ENCODE measurements at places on chromosomes 7 and 10.

- DNase-seq: no peak
These were observed 73.4 kb downstream of the NRBF2 start for GRCh38 chr10:63206576-63206975.

DNA sequence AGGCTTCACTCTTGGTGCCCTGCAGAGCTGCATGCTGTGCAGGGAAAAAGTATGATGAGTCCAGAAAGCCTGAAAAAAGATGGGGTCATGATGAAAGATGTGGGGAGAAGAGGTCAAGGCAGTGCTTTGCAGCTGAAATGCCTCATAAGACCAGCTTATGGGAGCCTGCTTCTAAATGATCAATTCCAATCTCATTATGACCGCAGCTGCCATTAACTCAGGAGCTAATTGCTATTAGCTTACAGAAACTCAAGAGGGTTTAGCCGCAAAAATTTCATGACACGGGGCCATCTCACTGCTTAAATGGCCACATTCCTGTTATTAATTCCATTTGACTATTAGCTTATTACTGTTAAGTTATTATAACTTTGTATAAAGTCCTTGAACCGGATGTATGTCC lies 502.9 kb upstream of the ZMIZ1 start:
- no peak for DNase-seq

- DNase-seq: no peak
These were observed 69.2 kb downstream of the CPVL start for GRCh38 chr7:29077176-29077575.

GRCh38 chr10:72258617-72259016 lies 15.1 kb upstream of the DDIT4 start:
- no peak for DNase-seq

- DNase-seq: no peak
These were observed 112.5 kb upstream of the UNC5B start for GRCh38 chr10:71099731-71100361.

DNA sequence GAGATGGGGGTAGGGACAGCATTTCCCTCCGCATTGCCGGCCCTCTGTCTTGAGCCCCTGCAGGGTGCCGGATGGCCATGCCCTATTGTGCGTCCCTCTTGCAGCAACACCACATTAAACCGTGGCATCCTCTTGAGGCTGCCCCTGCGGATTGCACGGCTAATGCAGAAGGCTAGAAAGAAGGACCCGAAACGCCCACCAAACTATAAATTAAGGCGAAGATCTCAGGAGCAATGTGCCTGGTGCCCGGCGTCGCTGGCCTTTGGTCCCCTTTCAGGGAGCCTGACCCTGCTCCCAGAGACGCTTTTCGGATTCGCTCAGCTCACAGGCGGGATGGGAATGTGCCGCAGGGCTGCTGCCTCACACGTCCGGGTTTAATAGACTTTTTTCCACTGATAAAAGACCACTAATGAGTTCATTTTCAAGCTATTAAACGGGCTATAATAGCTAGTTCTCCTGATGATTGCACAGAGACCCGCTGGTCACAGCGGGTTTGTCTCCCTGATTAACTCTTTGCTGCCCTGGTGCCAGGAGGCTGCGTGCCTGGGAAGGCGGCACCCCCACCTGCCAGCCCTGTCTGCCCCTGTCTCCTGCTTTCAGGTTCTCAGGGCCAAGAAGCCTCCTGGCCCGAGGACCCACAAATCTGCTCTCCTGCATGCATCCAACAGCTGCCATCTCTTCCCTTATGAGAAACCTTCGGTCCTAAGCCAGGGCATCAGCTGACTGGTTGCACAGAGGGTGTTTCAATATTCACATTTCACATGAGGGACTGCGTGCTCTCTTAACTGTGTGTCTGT lies 128.3 kb downstream of the ADARB2 start:
- no peak for DNase-seq

- no peak for DNase-seq
These were observed 1.8 kb upstream of the MICALL2 start for GRCh38 chr7:1460821-1461645.

- DNase-seq: no peak
These were observed at the start of gene LRMDA for GRCh38 chr10:75431180-75432111. Gene LRMDA (plus strand): TSS chr10:75431624.

DNA sequence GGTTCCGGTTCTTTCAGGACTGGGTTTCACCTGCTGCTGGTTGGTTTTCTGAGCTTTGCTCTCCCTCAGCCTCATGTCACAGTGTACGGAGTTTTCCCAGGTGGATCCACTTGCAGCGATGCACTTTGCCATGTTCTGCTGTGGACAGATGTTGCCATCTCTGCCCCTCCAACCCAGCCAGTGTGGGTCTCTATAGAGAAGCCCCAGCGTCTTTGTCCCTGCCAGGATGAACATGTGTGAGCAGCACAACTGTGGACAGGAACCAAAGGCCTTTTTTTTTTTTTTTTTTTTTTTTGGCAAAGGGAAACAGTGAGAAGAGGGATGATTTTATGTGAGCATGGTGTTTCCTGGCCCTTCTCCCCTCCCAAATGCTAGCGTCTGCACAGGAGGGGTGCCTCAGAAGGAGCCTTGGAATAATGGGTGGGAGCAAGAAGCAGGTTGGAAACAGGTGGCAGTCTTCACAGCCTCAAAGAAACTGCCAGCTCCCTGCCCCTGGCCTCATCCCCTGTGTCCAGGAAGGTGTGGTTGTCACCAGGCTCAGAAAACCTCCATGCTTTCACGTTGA lies 106.5 kb downstream of the RPS24 start:
- DNase-seq: no peak

DNA sequence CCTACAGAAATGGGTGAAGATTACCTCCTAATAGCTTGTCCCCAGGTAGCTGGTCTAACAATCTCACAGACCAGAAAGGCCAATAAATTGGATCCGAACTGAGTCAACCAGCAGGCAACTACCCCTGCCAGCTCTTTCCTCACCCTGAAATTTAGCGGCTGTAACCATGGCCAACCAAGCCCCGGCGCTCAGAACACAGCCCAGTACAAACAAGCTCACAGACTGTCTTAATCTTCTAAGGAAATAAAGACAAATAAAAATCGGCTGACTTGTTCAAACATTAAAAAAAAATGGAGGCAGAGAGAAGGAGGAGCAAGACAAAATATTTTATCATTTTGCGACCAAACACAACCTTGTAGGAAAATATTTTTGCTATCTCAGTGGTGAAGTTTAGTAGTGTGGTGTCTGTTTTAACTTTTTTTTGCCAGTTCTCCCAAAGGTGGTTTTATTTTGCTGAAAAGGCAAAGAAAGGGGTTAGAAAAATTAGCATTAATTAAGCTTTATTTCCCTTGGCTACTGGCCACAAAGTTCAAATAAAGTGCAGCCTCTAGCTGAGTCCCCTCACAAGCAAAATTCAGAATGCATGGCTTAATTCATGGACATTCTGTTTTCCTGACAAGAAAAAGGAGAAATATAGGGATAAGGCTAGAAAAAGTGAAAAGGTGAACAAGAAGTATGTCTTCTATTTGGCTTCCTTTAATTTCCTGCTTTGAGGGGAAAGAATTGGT lies 313.0 kb upstream of the NPVF start:
- DNase-seq: no peak

DNA sequence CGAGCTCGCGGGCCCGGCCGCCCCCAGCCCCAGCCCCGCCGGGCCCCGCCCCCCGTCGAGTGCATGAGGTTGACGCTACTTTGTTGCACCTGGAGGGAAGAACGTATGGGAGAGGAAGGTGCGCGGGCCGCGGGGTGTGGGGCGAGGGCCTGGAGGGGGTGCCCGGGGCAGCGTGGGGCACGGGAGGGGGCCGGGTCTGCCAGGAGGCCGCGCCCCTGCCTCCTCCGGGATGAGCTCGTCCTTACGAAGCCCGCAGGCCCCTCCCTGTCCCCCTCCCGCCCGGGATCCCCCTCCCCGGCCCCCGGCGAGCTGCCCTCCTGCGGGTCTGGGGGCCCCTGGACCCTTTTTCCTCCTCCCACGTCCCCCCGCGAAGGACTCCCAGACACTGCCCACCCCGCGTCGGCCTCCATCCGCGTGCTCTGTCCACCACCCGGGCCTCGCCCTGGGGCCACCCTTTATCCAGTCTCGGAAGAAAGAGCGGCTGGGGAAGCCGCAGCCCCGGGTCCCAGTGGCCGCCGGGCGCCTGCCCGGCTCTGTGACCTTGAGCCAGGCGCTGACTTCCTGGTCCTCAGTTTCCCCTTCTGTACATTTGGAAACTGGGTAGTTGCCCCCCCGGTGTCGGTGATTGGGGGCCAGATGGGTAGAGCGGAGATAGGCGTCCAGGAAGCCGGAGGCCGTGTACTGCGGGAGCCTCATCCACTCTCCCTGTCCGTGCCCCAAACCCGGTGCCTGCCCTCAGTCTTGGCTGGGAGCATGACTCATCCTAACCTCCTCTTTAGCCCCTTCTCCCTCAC lies 521 bp downstream of the LIMK1 start:
- no peak for DNase-seq

DNA sequence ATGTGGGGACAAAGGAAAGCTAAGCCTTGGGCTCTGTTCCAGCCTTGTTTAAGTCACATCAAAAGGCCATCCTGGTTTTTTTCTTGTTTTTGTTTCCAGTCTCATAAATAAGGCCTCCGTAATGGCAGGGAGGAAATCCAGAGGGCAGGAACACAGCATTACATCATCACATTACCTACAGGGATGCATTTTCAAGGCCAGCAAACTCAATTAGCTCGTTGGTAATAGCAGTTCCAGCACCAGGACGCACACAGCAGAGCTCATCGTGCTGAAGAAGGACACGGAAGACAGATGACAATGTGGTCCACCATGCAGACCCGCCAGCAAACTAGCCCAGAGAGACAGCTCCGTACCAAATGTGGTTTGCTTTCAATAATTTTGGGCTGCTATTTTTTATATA lies 1209.2 kb downstream of the TYW1 start:
- DNase-seq: no peak

- no peak for DNase-seq
These were observed 105.0 kb downstream of the OTUD1 start for GRCh38 chr10:23543691-23544380.

- no peak for DNase-seq
These were observed 2.5 kb upstream of the BRI3 start for GRCh38 chr7:98278936-98279335.

DNA sequence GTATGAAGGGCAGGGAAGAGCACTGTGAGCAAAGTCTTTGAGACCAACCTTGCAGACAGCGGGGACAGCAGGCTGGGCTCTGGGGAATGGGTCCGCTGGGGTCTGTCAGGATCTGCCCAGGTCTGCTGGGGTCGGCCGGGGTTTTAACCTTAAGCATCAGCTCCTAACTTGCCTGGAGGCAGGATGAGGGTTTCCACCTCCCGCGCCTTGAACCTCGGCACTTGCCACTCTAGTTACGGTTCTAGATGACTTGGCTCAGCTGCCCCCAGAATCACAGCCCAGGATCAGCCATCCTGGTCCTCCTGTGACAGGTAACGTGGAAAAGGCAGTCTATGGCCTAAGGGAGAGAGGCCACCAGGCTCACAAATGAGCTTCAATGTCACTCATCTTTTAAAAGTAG lies 50.4 kb upstream of the CACUL1 start:
- no peak for DNase-seq

GRCh38 chr10:126937026-126937425 lies 31.8 kb downstream of the DOCK1 start:
- no peak for DNase-seq

DNA sequence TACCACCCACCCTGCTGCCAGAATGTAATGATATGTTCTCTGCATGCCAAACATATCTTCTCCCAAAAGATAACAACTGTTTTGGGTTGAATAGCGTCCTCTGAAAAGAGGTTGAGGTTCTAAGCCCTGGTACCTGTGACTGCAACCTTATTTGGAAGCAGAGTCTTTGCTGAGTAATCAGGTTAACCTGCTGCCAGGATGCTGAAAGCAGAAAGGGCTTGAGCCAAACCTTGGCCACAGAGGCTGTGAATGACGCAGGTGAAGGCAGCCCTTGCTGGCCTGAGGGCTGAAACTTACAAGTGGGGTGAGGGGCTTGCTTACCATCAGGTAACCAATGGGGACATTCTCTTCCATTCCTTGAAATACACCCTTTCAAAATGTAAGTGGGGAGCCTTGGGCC lies 151.8 kb upstream of the RHEB start:
- DNase-seq: no peak

GRCh38 chr10:12051241-12051640 lies 8.6 kb upstream of the UPF2 start:
- DNase-seq: no peak

DNA sequence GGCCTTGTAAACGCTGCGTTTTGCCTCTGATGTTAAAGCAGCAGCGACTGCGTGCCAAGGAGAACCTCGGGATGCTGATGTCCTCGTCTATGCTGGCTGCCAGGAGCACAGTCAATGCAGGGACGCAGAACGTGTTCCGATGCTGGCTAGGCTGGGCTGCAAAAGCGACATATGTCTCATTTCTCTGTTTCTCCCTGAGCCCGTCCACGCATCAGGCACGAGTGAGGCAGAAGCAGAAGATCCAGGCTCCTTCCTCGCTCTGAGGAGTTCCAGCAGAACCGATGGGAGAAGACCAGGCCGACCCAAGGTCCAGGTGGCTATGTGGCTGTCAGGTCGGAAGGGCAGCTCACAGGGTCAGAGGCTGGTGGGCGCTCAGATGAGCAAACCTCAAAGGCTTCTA lies 3.7 kb upstream of the FOXL3 start:
- no peak for DNase-seq

DNA sequence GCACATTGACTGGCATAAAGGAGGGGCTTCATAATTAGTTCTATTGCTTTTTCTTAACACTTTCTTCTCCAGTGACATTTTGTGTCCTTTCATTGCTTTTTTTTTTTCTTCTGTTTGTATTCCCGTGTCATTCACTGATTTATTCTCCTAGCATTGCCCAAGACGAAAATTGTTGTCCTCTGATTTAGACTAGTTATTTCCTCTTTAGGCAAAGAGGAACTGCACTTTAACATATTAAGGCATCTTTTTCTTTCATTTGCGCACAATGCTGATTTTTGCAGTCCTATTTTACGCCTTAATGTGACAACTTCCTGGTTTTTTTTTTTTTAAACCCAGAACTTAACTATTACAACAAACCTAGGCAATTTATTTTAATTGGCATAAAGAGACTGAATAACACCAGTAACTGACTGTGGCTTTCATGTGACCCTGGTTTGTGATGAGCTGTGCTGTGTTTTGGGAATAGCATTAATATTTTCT lies 39.7 kb downstream of the ARID5B start:
- DNase-seq: no peak

DNA sequence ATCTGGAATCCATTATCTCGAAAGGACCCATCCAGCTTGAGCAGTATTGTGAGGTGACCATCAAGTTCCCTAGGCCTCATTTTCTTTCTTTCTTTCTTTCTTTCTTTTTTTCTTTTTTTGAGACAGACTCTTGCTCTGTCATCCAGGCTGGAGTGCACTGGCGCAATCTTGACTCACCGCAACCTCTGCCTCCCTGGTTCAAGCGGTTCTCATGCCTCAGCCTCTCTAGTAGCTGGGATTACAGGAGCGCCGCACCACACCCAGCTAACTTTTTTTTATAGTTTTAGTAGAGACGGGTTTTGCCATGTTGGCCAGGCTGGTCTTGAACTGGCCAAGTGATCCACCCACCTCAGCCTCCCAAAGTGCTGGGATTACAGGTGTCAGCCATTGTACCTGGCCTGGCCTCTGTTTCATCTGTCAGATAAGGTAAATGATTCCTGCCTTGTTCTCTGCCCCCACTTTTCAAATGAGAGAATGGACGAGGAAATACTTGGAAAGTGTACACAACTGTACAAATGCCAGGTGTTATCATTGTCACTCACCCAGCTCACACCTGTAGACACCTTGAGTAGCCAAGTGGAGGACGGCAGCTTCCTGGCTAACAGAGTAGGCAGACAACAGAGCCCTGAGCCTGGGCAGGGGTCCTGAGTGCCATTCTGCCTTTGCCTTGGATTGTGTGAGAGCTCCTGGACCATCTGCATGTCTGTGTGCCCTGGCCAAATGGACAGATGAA lies 54.1 kb downstream of the HK1 start:
- DNase-seq: no peak

Data from HFF-Myc (cell line).